ENCODE measurements at places on chromosomes 3 and 15. TPM values are rescaled to one million over a fixed set of nuclear protein-coding genes. Genes with fewer than 3 reads are reported as not detected.

DNA sequence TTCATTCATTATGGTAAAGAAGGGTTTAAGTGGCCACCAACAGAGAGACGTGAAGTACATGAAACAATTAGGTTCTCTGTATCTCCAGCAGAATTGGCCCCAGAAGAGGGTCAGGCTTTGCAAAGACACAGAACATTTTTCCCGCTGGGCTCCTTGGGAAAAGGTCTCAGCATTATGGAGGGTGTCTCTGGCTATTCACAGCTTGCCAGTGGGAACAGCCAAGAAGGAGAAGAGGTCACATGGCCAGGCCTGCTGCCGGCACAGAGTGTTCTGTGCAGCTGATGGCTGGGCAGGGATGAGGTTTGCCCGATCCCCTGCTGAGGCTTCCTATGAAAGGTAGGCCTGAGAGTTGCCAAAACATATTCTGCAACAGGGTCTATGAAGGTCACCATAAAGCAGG, 77.8 kb upstream of the LPP start:
- no peak for DNase-seq

DNA sequence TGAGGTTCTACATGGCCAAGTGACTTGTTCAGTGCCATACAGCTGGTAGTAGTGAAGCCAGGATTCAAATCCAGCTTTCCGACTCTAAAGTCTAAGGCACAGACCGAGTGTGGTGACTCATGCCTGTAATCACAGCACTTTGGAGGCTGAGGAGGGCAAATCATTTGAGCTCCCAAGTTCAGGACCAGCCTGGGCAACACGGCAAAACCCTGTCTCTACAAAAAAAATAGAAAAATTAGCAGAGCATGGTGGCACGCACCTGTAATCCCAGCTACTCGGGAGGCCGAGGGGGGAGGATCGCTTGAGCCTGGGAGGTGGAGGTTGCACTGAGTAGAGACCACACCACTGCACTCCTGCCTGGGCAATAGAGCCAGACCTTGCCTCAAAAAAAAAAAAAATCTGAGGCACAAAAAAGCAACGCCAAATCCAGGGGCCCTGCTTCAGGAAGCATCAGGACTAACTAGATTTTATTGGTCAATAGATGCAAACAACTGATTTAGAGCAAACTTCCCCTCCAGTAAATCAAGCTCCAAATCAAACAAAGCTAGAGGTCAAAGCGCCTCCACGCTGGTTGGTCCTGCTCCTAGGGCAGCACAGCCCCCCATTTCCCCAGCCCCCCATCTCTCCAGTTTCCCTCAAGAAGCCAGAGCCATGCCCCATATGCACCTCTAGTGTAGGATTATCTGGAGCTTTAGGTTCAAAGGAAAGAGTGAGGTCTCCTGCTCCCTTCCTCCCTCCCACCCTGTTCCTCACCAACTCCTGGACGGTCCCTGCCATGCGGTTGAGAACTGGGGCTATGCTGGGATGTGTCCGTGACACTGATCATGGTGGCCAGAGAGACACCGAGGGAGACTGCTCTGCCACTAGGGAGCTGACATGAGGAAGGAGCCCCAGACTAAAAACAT, 2.9 kb upstream of the TNK2 start:
- DNase-seq, result no peak

Gene ALDH1L1
- polyA plus RNA-seq, result 0.89 TPM

- DNase-seq, result no peak
These were observed 20.6 kb downstream of the SNTN start for GRCh38 chr3:63673111-63673510.

GRCh38 chr3:29764041-29764440, 483.2 kb downstream of the RBMS3 start:
- no peak for DNase-seq

DNA sequence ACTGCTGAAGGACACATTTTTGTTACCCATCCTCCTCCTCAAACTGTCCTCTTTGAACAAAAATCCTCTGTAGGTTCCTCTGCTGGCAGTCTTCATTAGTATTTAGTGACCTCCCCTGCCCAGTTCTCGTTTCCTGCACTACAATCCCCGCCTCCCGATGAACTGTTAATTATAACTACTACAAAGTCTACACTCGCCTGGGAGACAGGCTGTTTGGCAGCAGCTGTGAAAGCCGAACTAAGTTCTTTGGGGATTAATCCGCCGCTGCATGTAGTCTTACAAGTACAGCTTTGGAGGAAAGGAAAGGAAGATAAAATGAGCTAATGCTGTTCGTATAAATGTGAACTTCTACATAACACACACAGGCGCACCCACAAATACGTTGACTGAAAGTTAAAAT, 160.0 kb upstream of the WNT5A start:
- peak; percentile 28 for DNase-seq

DNA sequence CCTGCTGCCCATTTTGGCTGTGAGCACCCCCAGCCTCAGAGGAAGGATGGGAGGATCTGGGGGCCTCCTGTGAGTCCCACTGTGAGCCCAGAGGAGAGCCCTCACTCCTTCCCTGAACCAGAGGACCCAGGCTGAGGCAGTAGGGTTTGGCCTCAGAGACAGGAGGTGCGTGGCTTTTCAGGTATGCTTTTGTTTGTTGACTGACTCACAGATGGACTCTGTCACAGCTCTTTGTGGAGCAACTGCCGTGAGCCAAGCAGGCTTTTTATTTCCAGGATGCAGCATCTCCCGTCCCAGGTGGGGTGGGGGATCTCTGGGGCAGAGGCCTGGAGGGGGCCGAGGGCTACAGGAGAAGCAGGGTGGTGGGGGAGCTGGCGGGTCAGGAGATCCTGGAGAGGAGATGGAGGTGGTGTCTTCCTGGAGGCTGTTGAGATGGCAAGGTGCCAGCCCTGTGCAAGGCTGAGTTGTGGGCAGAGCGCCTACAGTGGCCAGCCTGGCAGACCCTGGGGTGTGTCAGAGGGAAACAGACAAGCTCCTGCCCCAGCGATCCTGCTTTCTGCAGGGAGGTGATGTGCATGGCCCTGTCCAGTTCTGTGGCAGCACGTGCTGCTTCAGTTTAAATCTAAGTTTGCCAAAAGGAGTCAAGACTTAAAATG, 24.0 kb downstream of the PLXNA1 start:
- no peak for DNase-seq

GRCh38 chr3:33317963-33318709, 40.9 kb downstream of the FBXL2 start:
- DNase-seq, result no peak

Gene OIP5
- 71.7 TPM for polyA plus RNA-seq

DNA sequence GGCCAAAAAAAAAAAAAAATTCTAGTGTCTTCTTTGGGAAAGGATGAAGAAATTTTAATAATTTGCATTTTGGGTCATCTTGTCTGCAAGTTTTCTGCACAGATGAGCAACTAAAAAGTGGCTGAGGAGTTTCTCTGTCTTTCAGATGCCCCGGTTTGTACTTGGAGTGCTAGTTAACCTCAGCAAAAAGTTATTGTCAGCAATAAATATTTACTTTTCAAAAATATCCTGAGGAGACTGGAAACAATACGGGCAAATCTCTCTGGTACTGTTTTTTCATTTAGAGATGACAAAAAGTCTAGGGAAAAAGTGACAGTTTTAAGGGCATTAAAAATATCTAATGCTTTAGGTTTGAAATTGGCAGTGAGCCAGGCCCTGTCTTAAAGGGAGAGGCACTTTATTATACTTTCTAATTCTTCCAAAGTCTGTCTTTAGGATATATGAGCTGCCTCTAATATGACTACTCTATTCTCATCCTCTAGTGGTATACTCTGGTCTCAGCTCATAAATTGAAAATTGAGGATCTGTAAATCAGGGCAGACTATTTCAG, 436.0 kb upstream of the NR2F2 start:
- no peak for DNase-seq

GRCh38 chr15:39534996-39535395, 45.9 kb upstream of the THBS1 start:
- no peak for DNase-seq

GRCh38 chr15:28184166-28184565, 85.1 kb upstream of the OCA2 start:
- DNase-seq, result no peak

DNA sequence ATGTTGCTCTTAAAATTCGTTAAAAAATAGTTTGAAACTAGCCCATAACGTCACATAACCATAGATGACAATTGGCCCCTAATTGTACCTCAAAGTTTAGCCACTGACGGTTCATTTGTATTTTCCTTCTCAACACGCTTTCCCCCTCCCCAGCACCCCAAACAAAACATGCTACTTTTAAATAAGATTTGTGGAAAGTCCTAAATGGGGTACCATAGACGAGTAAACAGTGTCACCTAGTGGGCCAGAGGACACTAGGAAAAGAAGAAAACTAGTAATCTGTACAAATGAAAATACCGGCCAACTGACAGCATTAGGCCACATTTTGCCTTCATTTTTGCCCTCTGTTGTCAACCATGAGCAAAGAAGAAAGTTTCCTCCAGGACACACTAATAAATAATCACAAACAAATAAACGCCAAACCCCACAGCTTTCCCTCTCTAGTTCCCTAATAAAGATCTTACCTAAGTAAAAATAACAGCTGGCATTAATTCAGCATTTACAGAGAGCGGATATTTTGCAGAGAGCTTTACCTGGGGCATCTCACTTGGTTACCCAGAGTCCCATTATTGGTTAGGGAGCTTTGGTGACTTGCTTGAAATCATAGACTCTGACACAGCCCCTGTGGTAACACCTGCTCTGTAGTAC, 175.1 kb upstream of the ATP11B start:
- peak; percentile 73 for DNase-seq

- no peak for DNase-seq
These were observed 11.1 kb downstream of the ATOSA start for GRCh38 chr15:52668133-52668532.

Gene CPN2
- polyA plus RNA-seq, result 0.10 TPM

- DNase-seq, result no peak
These were observed 140.5 kb upstream of the TBL1XR1 start for GRCh38 chr3:177337541-177338331.

DNA sequence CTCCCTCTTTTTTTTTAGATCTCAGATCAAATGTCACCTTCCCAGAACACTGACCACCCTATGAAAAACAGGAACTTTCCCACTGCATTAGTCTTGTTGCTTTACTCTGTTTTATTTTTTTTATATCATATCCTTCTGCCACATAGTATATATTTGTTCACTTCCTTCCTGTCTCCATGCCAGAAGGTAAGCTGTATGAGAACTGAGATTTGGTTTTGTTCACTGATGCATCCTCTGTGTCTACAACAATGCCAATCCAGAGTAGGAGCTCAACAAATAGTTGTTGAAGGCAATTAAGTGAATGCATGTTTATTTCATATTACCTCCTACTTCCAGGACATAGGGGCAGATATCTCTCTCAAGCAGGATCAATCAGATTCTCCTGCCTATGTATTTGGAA, 114.4 kb downstream of the TPRG1 start:
- DNase-seq, result no peak

DNA sequence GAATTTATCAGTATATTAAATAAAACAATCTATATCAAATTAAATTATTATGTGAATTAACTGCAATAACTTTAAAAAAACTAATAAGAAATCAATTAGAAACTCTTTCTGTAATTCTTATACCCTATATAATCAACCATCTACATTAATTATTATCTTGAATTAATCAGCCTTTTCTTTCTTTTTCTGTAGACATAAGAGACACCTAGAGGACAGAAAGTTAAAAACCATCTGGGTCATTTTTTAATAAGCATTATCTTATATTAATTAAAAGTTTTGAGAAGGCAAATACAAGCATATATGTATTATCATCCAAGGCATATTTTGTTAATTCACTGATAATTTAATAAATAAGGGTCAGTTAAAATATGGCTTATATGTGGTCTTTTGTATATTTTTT, 24.2 kb upstream of the SLC25A26 start:
- no peak for DNase-seq

DNA sequence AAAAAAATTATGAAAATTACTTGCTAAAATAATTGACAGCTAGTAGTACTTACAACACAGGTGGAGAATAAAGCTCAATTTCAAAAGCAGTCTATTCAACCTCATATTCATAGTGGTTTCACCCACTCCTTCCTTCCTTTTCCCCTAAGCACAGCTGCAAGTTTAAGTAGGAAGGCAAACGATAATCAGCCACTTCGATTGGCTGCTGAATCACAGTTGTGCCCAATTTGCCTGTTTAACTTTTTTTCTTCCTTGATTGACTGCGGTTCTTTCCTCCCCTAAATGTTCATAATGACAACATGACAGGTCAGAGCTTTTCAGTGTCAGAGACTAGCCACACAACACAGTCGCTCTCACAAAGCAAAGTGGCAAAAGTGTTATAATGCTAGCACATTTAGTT, 468.0 kb upstream of the GBE1 start:
- no peak for DNase-seq

GRCh38 chr3:87053553-87053952, 62.6 kb upstream of the VGLL3 start:
- DNase-seq, result no peak

- DNase-seq, result no peak
These were observed 14.9 kb upstream of the HES1 start for GRCh38 chr3:194120789-194121770.

- peak; percentile 64 for DNase-seq
These were observed 101.6 kb downstream of the ZPLD1 start for GRCh38 chr3:102536456-102536855.

Gene CCDC39
- 2.6 TPM for polyA plus RNA-seq

DNA sequence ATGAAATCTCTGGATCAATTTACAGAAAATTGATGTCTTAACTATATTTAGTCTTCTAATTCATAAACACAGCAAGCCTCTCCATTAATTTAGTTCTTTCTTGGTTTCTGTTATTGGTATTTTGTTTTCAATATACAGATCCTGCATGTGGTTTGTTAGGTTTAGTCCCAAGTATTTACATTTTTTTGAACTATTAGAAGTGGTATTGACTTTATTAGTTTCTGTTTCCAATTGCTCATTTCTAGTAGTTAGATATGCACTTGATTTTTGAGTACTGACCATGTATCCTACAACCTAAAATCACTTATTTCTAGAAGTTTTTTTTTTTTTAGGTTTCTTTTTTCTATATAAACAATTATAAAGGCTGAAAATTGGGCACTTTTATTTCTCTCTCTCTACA, 335.9 kb downstream of the CHST2 start:
- DNase-seq, result no peak

Gene IL5RA
- not detected for polyA plus RNA-seq

GRCh38 chr15:53448232-53449015, 311.0 kb downstream of the WDR72 start:
- DNase-seq, result no peak

DNA sequence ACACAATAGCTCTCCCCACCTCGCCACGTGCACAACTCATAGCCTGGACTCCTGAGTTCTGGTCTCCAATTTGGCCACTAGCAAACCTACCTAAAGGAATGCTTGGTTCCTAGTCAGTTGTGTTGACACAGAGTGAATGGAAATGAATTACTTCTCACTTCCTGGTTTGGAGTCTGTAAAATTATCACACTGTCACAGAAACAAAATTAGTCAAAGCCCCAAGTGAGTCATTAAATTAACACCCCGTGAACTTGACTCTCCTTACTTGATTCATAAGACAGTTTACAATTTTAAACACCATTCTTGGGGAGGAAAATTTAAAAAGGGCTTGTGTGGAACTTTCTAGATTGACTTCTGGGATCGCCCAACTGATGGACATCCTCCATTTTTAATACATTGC, 276.2 kb upstream of the CTNNB1 start:
- DNase-seq, result no peak

GRCh38 chr15:43511012-43511885, 6.2 kb upstream of the MAP1A start:
- peak; percentile 70 for DNase-seq

GRCh38 chr3:118577055-118577777, 457.4 kb downstream of the IGSF11 start:
- DNase-seq, result no peak

- no peak for DNase-seq
These were observed 114.7 kb upstream of the ALDH1A3 start for GRCh38 chr15:100764778-100765466.

Gene PLA2G4B
- 9.6 TPM for polyA plus RNA-seq
